ENCODE measurements at places on chromosomes 1 and 21.
A peak's percentile ranks its signal among the peaks of the same experiment; 100 is the strongest.

- DNase-seq = no peak
Observed at GRCh38 chr21:42179316-42179715, 39.6 kb upstream of the ABCG1 start.

DNA sequence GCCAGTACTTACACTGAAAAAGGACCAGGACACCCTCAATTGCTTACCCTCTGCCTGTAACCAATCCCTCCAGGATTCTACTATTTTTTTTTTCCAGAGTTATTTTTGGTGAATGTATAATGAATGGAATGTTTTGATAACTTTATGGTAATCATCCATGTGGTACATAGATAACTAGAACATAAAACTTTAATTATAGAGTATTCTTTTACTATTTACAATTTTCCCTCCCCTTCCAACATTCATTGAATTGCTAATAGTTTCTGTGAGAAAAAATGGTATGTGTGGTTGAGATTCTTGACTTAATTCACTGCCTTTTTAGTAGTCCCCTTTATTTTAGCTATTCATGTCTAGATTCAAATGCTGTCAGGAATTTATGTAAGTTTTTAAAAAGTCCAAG, 164.6 kb downstream of the CYYR1 start:
- no peak for DNase-seq

- DNase-seq = no peak
Observed at GRCh38 chr1:4674676-4675075, 20.3 kb downstream of the AJAP1 start.

GRCh38 chr1:225765982-225766674, 11.5 kb upstream of the SRP9 start:
- DNase-seq = no peak

GRCh38 chr21:28410256-28410655, 582.4 kb downstream of the LTN1 start:
- DNase-seq = no peak

GRCh38 chr1:206039046-206039973, 13.7 kb upstream of the RHEX start:
- no peak for DNase-seq

GRCh38 chr1:32303997-32304622, 12.2 kb downstream of the HDAC1 start:
- no peak for DNase-seq

DNA sequence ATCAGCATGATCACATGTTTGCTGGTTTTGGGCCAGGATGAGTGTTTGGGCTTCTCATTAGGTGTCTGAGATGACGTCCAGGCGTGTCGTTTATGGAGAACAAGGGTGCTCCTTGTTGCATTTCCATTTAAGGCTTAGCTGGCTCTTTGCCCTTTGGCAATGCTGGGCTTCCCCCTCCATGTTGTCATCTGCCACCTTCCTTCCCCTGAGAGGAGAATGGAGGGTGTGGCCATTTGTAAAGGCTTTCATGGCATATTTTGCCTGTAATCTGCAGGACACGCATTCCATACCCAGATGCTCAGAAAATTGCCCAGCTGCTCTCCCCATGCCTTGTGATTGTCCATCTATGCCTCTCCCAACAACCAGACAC, 27.7 kb downstream of the PKP1 start:
- DNase-seq = no peak

- no peak for DNase-seq
Observed at GRCh38 chr1:109356505-109356904, 41.2 kb downstream of the SORT1 start.

GRCh38 chr1:28656335-28656734, 7.9 kb downstream of the RNU11 start:
- DNase-seq = no peak

DNA sequence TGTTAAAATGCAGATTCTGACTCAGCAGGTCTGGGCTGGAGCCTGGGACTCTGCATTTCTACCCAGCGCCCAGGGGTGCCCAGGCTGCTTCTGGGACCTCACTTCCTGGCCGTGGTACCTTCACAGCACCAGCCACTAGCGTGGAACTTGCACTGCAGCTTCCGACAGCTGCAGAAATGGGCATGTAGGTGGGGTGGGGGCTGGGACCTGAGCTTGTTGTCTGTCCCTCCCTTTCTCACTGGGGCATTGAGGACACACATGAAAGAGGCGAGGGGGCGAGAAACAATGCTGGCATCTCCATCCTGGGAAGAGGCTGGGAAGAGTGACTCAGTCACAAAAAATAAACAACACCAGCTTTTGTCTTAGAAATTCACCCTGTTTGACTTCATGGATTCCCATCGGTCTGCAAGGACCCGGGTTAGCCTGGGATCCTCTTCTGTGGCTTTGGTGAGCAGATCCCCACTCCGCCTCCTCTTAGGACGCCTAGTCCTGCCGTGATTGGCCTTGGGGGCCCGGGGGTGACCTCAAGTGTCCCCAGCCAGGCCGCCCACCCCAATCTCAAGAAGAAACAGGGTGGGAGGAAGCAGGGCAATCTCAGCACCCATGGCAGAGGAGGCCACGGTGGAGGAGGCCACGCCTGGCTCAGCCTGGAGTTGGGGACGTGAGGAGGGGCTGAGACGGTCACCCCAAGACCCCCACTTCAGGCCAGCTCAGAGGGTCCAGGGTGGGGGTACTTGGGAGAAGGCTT, 29.9 kb upstream of the POFUT2 start:
- no peak for DNase-seq

DNA sequence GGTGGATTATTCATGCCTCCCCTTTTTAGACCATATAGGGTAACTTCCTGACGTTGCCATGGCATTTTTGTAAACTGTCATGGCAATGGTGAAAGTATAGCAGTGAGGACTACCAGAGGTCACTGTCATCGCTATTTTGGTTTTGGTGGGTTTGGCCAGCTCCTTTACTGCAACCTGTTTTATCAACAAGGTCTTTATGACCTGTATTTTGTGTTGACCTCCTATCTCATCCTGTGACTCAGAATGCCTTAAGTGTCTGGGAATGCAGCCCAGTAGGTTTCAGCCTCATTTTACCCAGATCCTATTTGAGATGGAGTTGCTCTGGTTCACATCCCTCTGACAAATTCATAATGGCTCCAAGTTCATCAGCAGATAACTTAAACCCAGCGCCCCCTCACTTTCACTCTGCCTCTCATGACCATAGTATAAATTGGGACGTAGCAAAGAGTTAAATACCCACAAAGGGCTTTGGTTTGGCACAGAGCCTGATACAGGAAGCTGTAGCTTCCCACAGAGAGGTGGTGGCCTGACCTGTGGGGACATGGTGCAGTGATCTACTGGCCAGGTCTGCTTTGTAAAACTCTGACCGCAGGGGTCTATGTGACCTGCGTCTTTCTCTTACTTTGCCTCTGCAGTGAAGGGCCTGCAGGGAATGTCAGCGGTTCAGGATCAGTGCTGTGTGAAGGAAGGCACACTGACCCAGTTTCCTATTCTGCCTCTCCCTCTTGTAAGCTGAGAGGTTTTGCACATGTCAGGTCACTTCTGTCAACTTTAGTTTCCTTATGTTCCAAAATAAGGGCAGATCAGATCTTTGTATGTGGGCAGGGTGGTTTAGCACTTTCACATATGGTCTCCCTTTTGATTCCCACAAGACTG, 78.1 kb upstream of the ZNF644 start:
- no peak for DNase-seq

DNA sequence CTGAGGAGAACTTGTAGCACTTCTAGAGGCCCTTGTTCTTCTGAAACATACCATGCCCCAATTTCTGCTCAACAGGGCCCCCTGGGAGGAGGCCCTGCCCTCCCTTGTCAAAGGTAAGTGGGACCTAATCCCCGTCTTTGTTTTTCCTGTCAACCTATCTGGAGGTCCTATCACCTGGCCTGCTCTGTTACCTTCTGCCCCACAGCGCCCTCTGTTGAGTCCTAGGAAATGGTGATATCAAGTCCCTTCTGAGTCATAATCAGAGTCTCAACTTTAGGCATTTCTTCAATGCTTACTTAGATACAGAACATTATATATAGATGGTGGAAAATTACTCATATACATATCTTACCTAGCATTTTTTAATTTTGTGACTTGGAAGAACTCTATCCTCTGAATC, 28.2 kb upstream of the FCRL4 start:
- peak; percentile 29 for DNase-seq

DNA sequence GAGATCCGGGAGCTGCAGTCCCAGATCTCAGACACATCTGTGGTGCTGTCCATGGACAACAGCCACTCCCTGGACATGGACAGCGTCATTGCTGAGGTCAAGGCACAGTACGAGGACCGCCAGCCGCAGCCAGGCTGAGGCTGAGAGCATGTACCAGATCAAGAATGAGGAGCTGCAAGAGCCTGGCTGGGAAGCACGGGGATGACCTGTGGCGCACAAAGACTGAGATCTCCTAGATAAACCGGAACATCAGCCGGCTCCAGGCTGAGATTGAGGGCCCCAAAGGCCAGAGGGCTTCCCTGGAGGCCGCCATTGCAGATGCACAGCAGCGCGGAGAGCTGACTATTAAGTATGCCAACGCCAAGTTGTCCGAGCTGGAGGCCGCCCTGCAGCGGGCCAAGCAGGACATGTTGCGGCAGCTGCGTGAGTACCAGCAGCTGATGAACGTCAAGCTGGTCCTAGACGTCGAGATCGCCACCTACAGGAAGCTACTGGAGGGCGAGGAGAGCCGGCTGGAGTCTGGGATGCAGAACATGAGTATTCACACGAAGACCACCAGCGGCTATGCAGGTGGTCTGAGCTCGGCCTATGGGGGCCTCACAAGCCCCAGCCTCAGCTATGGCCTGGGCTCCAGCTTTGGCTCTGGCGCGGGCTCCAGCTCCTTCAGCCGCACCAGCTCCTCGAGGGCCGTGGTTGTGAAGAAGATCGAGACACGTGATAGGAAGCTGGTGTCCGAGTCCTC, 25.5 kb downstream of the ETV3L start:
- peak; percentile 48 for DNase-seq

DNA sequence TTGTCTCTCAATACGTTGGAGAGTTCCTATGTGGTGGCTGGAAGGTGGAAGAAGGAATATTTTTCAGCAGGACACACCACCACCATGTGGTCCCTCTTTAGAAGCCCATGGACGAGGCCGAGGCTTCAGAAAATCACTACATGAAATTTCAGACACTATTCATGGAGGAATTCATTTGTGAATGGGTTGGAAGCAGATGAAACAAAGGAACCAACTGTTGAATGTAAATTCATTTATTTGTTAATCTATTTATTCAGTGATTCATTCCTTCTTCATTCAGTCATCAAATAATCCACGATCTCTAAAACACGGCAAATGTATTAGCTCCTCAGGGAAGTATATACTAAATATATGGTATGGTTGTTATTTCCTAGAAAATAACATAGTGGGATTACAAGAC, 12.2 kb downstream of the SLC35F3 start:
- no peak for DNase-seq

DNA sequence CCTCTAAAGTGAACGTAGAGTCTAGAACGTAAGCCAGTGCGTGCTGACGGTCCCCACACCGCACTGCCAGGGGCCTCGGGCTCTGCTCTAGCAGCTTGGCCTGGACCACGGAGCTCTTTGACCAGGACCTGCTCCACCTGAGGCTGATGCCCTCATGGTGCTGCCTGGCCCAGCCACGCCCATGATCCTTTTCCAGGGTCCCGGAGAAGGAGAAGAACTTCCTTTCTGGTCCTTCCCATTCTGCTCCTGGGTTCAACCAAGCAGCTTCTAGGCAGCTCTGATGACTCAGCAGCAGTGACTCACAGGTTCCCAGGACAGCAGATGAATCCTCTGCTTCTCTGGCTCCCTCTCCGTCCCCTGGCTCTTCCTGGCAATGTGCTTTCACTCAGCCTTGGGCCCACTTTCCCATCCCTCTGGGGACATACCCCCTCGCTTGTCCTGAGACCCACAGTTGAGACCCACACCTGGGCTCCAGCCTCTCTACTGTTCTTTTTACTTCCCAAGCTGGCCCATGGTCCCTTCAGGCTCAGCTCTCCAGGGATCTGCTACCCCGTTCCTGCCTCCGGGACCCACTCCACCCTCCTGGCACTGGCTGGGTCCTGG, 246.3 kb upstream of the RAB4A start:
- DNase-seq = no peak

GRCh38 chr1:208164609-208165008, 79.6 kb downstream of the PLXNA2 start:
- no peak for DNase-seq

- no peak for DNase-seq
Observed at GRCh38 chr1:228100822-228101613, 2.1 kb downstream of the C1orf35 start.

GRCh38 chr1:96820671-96821070, 99.1 kb downstream of the PTBP2 start:
- no peak for DNase-seq

- DNase-seq = no peak
Observed at GRCh38 chr1:246680696-246681130, 43.5 kb upstream of the SCCPDH start.

DNA sequence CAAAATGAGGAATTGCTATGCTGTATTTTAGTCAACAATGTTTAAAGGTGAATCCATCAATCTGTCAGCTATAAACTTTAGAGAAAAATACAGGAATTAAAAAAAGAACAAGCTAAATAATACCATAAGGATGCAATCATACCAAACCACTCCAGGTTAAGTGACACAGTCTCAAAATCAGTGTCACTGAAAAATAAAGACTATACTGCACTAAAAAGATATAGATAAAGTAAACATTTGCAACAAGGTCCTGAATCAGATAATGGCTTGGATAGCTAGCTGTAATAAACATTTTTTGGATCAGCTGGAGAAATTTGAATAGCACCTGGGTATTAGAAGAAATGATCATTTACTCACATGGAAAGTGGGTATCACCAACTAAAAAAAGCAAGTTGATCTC, 7.8 kb downstream of the GPBP1L1 start:
- DNase-seq = no peak

- no peak for DNase-seq
Observed at GRCh38 chr1:100073531-100073930, 59.2 kb downstream of the SASS6 start.

DNA sequence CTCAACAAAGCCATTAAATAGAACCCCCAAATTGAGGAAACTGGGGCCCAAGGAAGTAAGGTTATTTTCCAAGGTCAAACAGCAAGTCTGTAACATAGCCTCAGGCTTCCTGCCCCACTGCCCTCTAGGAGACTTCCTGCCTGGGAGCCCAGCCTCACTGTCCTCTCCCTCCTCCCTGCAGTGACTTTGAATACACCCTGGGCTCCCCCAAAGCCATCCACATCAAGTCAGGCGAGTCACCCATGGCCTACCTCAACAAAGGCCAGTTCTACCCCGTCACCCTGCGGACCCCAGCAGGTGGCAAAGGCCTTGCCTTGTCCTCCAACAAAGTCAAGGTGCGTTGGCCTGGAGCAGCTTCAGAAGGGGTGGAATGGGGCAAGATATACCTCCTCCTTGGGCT, 18.3 kb downstream of the GRHL3 start:
- no peak for DNase-seq

DNA sequence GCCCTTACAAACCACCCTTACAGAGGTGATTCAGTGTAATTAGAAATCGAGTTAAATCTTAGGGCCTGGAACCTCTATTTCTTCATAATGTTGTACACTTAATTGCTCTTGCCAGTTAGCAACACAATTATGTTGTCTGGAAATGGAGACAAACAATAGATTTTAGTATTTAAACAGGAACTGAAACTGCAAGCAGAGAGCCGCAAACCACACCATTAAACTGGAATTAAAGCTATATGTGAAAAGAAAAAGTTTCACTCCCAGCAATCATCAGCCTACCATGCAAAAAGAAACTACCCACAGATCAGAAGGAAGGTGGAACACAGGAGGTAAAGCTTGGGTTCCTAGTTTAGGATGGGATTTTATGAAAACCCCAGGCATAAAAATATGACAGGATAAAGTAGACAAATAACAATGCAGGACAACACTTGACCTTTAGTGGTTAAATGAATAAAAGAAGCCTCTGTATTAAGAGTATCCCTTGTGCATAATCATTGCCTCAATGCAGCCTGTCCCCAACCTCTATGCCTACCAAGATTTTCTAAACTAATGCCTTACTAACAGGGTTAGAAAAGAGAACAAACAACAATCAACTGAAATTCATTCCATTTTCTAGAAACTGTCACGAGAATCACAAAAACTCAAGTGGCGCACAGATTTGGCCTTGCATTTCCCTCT, 304.3 kb upstream of the ESRRG start:
- no peak for DNase-seq
